ENCODE measurements at places on chromosomes 4 and X.

GRCh38 chr4:143302536-143302935 is 34.1 kb upstream of the GAB1 start:
- no peak for DNase-seq

DNA sequence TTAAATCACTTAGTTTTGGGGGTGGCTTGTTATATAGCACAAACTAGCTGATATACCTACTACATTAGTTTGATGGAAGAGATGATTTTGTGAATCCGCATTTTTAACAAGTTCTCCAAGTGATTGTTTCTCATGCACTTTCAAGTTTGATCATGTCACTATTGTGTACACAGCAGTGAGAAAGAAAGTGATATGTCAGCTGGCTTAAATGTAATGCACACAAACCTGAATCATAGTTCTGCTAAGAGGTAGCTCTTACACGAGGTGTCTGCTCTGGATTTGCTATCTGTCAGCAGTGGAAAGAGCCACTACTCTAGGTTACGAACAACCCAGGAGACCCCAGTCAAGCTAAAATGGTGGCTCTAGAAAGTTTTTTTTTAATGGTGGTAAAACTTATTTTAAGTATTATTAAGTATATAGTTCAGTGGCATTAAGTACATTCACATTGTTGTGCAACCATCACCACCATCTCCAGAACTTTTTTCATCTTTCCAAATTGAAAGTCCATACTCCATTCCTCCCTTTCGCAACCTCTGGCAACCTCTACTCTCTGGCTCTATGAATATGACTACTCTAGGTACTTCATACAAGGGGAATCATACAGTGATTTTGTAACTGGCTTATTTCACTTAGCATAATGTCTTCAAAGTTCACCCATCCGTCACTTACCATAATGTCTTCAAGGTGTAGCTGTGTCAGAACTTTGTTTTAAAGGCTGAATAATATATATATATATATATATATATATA is 147.3 kb downstream of the HS6ST2 start:
- DNase-seq: no peak

DNA sequence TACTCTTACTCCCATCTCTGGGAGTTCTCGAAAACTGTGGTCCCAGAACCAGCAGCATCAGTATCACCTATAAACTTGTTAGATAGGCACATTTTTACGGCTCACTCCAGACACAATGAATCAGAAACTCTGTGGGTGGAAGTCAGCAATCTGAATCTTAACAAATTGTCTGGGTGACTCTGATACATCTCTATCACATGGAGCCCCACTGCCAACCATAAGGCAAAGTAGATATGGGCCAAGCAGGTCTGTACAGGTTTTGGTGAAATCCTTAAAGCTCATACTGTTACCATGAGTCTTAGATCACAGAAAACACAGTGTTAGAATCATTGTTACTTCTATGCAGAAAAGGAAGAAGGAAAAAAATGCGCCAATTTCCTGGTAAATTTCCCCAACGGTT is 122.5 kb upstream of the HCCS start:
- DNase-seq: no peak

- DNase-seq: no peak
These were observed 2.7 kb downstream of the SHROOM2 start for GRCh38 chrX:9788911-9789310.

DNA sequence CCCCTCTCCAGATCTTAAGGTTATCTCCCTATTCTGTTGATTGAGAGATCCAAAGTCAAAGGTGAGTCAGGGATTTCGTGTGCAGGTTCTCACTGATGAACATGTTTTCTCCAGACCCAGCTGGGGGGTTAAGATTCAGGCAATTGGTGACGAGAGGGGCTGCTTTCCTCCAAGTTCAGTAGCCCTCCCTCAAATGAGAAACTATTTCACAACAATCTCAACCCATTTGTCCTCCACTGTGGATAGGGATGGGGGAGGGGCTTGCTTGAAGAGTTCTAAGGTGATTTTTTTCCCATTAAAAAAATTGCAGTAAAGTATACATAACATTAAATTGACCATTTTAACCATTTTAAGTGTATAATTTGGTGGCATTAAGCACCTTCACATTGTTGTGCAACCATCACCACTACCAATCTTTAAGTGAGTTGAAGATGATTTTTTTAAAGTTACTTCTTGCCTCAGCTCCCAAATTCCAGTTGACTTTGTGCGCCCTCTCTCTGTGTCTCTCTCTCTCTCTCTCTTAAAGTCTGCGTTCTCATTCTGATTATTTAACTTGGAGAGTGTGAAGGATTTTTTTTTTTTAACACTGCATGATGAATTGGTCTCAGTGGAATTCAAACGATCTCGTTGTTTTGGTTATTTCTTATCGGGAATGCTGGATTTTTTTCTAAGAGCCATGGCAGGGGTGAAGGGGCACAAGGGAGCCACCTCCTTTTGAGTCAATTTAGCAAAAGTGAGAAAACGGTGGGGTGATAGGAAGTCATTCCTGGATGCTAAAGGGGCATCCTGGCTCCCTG is 175.9 kb downstream of the SHROOM3 start:
- no peak for DNase-seq
